Left cardiac atrium (tissue), 4 donors: ENCODE measurements at places on chromosomes 3 and 15.
A peak's percentile ranks its signal among the peaks of the same experiment; 100 is the strongest.

DNA sequence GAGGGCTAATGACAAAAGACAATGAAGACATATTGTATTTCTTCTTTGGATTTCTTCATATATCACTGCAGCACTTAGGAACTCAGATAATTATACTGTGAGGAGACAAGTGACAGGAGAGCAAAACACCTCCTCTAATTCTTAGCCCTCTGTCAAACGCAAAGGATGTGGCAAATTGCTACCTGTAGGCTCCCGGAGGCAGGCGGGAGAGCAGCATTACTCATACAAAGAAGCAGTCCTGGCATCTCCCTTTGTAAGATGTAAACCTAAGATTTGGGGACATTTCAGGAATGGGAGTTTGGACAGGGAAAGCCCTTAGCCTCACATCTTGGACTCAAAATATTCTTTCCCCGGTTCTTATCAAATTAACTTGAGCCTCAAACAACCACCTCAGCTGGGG lies 460.8 kb downstream of the SOX2 start:
- no peak for DNase-seq

GRCh38 chr15:40637221-40637745 lies 43.2 kb downstream of the KNL1 start:
- no peak for DNase-seq

- no peak for DNase-seq
These were observed 203.6 kb upstream of the WNT5A start for GRCh38 chr3:55690726-55691125.

DNA sequence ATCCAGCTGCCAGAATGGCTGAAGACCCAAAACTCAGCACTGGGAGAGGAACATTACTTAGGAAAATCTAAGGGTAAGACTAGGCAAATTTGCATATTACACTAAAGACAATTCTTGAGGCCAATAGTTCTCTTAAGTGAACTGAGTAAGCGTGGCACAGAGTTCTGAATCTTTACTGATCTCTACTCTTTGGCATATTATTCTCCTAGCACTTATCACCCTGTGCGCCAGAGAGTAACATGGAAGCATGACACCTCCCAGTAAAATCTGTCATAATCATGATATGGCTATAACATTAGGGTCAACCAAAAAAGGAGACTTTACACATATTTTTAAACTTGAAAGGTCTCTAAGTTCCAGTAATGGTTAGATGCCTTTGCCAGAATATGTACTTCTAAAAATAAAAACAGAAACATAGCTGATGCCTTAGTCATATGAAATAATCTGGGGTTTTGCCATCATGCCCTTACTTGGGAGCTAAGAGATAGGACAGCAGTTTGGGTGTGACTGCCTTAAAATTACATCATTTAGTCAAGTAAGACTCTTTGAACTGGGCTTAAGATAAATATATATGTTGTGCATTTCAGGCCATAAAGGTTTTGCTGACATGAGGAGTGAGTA lies 290.5 kb downstream of the PLCL2 start:
- no peak for DNase-seq

DNA sequence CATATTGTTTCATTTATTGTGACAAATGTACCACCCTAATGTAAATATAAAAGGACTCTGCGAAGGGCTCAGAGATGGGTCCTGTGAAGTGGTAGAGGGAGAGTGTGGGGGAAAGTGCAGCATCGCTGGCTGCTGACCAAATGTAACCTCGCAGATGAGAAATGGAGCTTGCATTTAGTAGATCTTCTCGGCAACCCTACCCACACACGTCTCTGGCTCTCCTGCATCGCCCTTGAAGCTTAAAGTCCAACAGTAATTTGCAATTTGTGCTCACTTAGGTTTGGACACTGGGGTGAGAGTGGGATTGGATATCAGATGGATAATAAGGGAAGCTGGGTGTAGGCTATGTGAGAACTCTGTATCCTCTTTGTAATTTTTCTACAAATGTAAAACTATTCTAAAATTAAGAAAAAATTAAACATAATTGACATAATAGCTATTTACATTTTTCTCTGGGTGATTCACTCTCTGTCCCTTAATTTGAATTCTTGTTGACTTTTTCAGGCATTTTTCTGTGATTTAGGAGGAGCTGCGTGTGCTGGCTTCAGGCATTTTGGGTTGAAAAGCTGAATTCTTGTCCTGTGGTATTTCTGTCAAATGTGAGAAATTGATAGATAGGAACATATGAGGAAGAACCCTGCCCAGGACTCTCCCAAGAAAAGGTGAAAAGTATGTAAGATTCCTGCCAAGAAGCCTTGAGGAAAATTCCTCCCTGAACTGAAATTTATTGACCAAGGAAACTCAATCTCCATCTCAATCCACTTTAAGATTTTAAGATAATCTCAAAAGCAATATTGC lies 524.7 kb upstream of the MCTP2 start:
- DNase-seq: no peak

- DNase-seq: peak; percentile 56
These were observed 93.2 kb downstream of the UACA start for GRCh38 chr15:70669966-70670658.

DNA sequence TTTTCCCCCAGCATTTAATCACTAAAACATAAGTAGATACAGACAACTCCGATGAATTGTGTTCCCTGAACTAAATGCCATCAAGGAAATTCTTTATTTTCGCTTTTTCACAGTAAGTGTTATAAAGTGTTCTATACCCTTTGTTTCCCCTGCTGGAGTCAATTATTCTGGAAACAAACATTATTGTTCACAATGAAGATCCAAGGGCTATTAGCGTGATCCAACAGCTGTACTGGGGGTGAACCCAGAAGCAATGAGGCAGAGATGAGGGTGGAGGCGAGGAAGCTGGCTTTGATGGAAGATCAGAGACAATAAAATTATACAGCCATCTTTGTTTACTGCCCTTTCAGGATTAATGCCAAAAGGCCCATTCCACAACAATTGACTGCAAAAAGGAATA lies 250.3 kb upstream of the IGF1R start:
- no peak for DNase-seq

DNA sequence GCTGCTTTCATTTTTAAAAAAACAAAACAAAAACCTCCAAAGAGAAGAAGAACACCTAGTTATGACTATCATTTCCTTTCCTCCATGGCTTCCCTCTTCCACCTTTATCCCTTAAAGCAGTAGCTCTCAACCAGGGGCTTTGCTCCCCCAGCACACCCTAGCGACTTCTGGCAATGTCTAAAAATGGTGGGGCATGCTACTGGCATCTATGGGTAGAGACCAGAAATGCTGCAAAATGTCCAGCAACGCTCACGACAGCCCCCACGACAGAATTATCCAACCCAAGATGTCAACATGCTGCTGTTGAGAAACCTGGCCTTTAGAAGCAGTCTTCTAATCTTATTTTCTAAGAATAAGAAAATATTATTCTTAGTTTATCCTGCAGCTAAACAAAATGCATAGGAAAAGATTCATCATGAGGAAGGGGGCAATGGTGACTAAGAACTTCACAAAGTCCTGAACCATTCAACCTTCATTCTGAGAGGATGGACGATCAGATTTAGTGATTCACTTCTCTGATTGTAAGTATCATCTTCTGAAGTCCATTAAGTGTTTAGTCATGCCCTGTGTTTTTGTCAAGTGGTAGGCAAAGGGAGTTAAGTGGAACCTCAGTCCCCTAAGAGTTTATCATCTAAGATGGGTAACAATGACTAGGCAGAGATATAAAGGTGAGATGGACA lies 81.7 kb downstream of the CCNL1 start:
- no peak for DNase-seq

- no peak for DNase-seq
These were observed 91.3 kb downstream of the SUCNR1 start for GRCh38 chr3:151964743-151965142.

GRCh38 chr15:70569091-70569713 lies 194.2 kb downstream of the UACA start:
- DNase-seq: no peak
